ENCODE measurements at places on chromosomes 2 and 18. TPM values are rescaled to one million over a fixed set of nuclear protein-coding genes. Genes with fewer than 3 reads are reported as not detected.

The CIB4 gene
- total RNA-seq = not detected

The INPP5D gene
- total RNA-seq = 152 TPM

The IL1R1 gene
- total RNA-seq = 0.40 TPM

The CYS1 gene
- total RNA-seq = not detected

The CLEC4F gene
- total RNA-seq = not detected

The TMEM200C gene
- total RNA-seq = not detected

The PCARE gene
- not detected for total RNA-seq

The PKDCC gene
- not detected for total RNA-seq

The ERMN gene
- total RNA-seq = 2.9 TPM

The TOGARAM2 gene
- total RNA-seq = 15.0 TPM

The AQP12B gene
- total RNA-seq = not detected

The COLEC12 gene
- total RNA-seq = not detected

The PLCL1 gene
- total RNA-seq = 0.26 TPM

The MAP3K19 gene
- total RNA-seq = not detected

The MSTN gene
- not detected for total RNA-seq

The FAHD2B gene
- 26.2 TPM for total RNA-seq

The ALMS1 gene
- total RNA-seq = 19.6 TPM

The SSB gene
- 88.2 TPM for total RNA-seq

The VSNL1 gene
- not detected for total RNA-seq

The CHST10 gene
- total RNA-seq = 14.8 TPM

The KRTCAP3 gene
- total RNA-seq = 6.4 TPM

The LYG2 gene
- not detected for total RNA-seq

The SESTD1 gene
- 7.7 TPM for total RNA-seq

The KANSL1L gene
- 5.8 TPM for total RNA-seq

The TXNDC2 gene
- total RNA-seq = not detected

The UBXN2A gene
- total RNA-seq = 13.1 TPM

The RUFY4 gene
- 1.4 TPM for total RNA-seq

The MBD5 gene
- 24.6 TPM for total RNA-seq

The MEP1B gene
- total RNA-seq = not detected

The LTBP1 gene
- total RNA-seq = 0.50 TPM

The AFF3 gene
- 0.55 TPM for total RNA-seq

The IL36B gene
- total RNA-seq = not detected

The FAP gene
- total RNA-seq = 0.23 TPM

The COL4A4 gene
- total RNA-seq = not detected

The HOXD10 gene
- total RNA-seq = not detected

The SAG gene
- total RNA-seq = 0.23 TPM

The CD302 gene
- 0.16 TPM for total RNA-seq

The TANC1 gene
- total RNA-seq = 0.20 TPM

The KIAA2012 gene
- 0.05 TPM for total RNA-seq

The DCDC2C gene
- not detected for total RNA-seq

The MTA3 gene
- total RNA-seq = 22.8 TPM

The RTP5 gene
- not detected for total RNA-seq

The REG1B gene
- total RNA-seq = not detected

The PROM2 gene
- 0.82 TPM for total RNA-seq

The ARHGAP15 gene
- total RNA-seq = 152 TPM

The NAT8 gene
- total RNA-seq = not detected

The C2orf15 gene
- total RNA-seq = 0.47 TPM

The GALNT3 gene
- 13.8 TPM for total RNA-seq

The CIDEA gene
- not detected for total RNA-seq

The MLPH gene
- not detected for total RNA-seq

Data from activated CD8-positive, alpha-beta memory T cell treated with anti-CD3 and anti-CD28 coated beads, Interleukin-2, amount 10 ng/mL, durations not matched to agents 7 days and 5 days (primary cell).